ENCODE measurements at places on chromosomes 12 and 14. TPM values are rescaled to one million over a fixed set of nuclear protein-coding genes. Genes with fewer than 3 reads are reported as not detected.

The MIP gene
- total RNA-seq = not detected

The SLCO1B1 gene
- 0.09 TPM for total RNA-seq

The NXPH4 gene
- total RNA-seq = 3.3 TPM

The CLEC4C gene
- not detected for total RNA-seq

The GPR84 gene
- 0.32 TPM for total RNA-seq

The SYNDIG1L gene
- 0.58 TPM for total RNA-seq

The ASB2 gene
- total RNA-seq = 1.5 TPM

The TAS2R8 gene
- total RNA-seq = 0.42 TPM

The TMEM116 gene
- total RNA-seq = 12.0 TPM

The LIN7A gene
- 9.0 TPM for total RNA-seq

The ZNF84 gene
- total RNA-seq = 95.9 TPM

The LGALS3 gene
- 19.2 TPM for total RNA-seq

The NKX2-1 gene
- total RNA-seq = not detected

The PDE6H gene
- total RNA-seq = not detected

The CIROP gene
- not detected for total RNA-seq

The GDF3 gene
- not detected for total RNA-seq

The ZBTB39 gene
- 19.1 TPM for total RNA-seq

The KRT72 gene
- not detected for total RNA-seq

The DICER1 gene
- 155 TPM for total RNA-seq

The ETFRF1 gene
- total RNA-seq = 17.5 TPM

The KRT77 gene
- total RNA-seq = not detected

The RALGAPA1 gene
- total RNA-seq = 64.5 TPM

The MANSC4 gene
- total RNA-seq = 0.29 TPM

The RTN1 gene
- total RNA-seq = 0.78 TPM

The TMPRSS12 gene
- 0.27 TPM for total RNA-seq

The FAM186B gene
- total RNA-seq = 0.29 TPM

The KRT83 gene
- not detected for total RNA-seq

The FIGNL2 gene
- 4.8 TPM for total RNA-seq

The TSPAN8 gene
- total RNA-seq = not detected

The OR4K17 gene
- not detected for total RNA-seq

The GLS2 gene
- total RNA-seq = 2.9 TPM

The TIGAR gene
- 21.0 TPM for total RNA-seq

The LRRK2 gene
- total RNA-seq = 1.7 TPM

The AMDHD1 gene
- 0.47 TPM for total RNA-seq

The RNFT2 gene
- 33.2 TPM for total RNA-seq

The TROAP gene
- total RNA-seq = 30.8 TPM

The PKP2 gene
- 69.5 TPM for total RNA-seq

The GALNT4 gene
- 7.2 TPM for total RNA-seq

The FAM222A gene
- total RNA-seq = 1.6 TPM

The LRRC43 gene
- total RNA-seq = 4.9 TPM

The TAS2R19 gene
- total RNA-seq = 8.0 TPM

The UNC79 gene
- 0.69 TPM for total RNA-seq

The ANHX gene
- total RNA-seq = not detected

The TSPAN9 gene
- total RNA-seq = 46.7 TPM

The KRT85 gene
- total RNA-seq = not detected

The RBP5 gene
- total RNA-seq = 2.5 TPM

The TMEM30B gene
- 10.1 TPM for total RNA-seq

The GALNT8 gene
- 2.0 TPM for total RNA-seq
